ENCODE measurements at places on chromosomes 11 and 22.

DNA sequence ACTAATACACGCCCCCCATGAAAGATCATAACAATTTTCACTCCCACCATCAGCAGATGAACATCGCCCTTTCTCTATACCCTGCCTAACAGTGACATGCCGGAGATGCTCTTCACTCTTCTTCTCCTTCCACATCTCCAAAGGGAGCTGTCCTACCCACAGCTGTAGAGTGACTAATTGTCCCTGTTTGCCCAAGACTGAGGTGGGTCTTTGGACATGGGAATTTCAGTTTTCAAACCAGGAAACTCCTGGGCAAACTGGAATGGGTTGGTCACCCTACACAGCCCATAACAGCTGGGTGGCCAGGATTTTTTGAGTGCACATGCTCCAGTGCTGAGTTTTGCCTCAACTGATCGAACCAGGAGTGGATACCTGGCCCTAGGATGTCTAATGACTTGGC, 90.6 kb upstream of the TIMP3 start:
- DNase-seq = no peak

DNA sequence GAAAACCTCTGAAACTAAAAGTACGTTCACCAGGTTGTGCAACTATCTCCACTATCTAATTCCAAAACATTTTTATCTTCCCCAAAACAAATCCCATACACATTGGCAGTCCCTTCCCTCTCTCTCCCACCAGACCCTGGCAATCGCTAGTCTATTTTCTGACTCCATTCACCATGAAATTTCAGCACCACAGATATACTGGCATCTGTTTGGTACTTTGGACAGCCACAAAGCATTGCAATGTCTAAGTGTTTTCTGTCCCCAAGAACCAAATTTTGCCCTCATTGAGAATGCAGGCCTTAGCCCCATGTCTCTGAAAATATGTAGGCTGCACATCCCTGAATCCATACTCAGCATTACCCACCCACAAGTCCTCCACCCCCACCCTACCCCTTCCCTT, 28.0 kb upstream of the KCNJ11 start:
- no peak for DNase-seq

DNA sequence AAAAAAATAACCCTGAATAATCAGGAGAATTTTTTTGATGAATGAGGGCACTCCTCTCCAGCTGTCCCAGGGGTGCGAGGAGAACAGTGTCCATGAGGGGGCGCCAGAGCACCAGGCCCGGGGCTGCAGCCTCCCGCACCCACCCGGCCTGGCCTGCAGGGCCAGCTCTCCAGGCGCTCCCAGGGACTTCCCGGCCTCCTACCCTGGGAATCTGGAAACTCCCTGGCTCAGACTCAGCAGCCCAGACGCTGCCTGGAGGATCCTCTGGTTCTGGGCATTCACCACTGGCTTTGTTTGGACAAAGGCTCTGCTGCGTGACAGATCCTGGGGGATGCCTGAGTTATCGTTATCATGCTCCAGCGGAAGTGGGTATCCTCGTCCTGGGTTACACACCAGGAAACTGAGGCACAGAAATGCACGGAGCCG, 31.0 kb downstream of the MCM5 start:
- peak; percentile 37 for DNase-seq

DNA sequence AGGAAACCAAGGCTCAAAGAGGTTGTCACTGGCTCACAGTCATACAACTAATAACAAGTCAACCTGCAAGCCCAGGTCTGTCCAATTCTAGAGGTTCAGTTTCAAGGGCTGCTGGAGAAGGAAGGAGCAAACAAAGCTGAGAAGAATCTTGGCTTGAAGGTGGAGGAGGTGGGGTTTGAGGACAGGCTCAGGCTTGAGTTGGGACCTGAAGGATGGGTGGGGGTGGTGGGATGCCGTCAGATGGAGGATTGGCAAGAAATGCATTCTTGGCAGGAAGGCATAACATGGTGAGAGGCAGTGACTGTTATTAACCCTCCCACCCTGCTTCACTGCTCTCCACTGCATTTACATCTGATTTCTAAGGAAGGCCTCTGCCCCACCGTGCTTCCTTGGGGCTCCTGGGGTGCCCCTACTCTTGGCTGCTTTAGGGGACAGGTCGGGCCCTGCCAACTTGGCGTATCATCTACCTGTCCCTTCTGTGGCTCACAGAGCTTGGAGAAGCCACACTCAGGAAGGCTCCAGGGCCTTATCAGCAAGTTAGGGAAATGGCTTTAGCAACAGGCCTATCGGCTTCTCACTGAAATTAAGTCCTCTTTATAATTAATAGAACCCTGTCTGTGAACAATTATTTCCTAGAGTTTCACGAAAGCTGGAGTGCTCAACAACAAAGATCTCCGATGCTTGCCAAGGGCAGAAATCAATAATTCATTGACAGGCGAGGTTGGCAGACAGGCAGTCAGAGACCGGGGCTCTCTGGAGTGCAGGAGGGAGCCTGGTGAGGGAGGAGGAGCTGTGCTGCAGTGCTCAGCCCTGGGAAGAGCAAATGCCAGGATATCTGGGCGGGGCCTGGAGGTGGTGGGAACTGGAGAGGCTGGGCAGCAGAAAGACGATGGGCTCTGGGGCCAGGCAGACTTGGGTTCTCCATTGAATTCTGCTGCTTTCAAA, 84.9 kb upstream of the NARS2 start:
- DNase-seq = no peak

GRCh38 chr11:66541892-66542291, 4.0 kb downstream of the ZDHHC24 start:
- no peak for DNase-seq

DNA sequence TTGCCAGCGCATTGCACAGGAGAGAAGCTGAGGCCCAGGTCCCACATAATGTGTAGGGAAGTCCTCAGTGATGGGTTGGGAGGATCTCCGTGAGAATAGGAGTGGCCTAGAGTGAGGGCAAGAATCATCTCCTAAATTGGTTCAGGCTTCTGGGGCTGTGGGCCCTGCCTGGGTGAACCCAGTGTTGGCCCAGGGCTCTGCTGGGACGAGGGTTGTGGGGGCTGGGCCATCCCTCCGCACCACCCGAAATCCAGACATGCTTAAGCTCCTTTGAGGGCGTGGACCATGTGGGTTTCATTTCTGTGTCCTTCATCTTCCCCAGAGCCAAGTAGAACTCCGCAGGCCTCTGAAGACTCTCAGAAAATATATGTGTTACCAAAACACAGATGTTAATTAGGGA, 3.7 kb downstream of the MICALL1 start:
- no peak for DNase-seq

DNA sequence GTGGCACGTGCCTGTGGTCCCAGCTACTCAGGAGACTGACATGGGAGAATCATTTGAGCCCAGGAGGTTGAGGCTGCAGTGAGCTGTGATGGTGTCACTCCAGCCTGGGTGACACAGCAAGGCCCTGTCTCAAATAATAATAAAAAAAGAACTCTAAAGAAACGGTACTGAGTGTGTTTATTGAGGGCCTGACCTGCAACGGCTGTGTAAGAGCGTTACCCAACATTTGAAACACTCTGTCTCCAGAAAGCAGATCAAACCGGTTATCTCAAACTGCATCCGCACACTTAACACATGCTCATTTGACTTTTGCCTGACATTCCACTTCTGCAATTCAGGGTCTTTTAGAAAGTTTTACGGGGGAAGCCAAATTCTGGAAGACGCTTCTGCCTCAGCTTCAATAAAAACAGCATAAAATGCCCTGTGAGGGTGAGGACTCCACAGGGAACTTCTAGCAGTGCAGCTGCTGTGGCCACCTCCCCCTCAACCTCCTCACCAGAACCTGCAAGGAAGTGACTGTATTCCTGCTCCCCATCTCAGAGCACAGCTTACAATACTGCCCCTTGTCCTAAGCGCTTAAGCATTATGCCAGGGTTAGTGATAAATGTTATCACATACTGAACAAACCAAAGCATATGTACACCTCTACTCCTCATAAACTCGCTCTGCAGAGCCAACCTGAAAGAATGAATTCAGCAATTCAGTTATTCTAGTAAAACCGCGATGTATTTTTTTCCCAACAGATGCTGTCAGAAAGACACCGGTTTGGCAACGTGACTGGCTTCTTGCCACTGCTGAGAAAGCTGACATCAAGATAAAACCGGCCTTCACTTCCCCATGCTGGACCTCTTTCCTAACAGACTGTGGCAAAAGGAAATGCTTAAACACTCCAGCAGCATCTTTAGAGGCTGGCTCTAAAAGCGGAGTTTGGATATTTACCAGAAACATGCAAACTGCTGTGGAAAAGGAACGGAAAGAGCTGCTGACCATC, 52.2 kb downstream of the PRDM10 start:
- no peak for DNase-seq

DNA sequence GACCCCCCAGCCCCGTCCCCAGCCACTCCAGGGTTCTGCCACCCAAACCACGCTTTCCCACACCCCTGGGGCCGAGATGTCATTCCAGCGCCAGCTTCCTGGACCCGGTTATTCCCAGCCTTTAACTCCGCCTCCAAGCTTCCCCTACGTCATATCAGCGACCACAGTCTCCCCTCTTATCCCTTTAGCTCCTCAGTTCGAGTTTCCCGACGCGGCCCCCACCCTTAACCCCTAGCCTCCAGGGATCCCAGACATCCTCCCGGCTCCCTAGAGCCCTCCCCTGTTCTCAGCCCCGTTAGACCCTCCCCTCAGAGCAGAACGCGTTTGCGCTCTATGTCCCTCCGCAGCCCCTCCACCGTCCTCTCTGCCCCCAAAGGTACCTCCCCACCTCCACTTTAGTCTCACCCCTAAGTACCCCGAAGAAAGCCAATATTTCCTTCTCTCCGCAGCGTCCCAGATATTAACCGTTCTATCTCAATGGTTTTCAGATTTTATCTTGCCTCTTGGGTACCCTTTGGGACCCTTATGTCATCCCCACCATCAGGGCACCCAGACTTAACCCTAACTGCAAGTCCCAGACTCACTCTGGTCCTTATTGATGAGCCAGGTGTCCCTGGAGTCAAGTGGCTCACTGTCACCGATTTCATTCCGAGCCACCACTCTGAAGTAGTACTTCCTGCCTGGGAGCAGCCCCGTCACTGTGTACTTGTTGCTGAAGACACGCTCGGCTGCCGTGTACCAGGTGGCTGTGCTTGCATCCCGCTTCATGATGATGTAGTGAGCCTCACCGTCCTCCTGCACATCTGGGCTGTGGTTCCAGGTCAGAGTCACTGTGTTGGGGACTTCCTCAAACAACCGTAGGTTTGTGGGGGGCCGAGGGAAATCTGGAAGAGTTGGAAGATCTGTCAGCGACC, 8.0 kb downstream of the TMEM86A start:
- no peak for DNase-seq

DNA sequence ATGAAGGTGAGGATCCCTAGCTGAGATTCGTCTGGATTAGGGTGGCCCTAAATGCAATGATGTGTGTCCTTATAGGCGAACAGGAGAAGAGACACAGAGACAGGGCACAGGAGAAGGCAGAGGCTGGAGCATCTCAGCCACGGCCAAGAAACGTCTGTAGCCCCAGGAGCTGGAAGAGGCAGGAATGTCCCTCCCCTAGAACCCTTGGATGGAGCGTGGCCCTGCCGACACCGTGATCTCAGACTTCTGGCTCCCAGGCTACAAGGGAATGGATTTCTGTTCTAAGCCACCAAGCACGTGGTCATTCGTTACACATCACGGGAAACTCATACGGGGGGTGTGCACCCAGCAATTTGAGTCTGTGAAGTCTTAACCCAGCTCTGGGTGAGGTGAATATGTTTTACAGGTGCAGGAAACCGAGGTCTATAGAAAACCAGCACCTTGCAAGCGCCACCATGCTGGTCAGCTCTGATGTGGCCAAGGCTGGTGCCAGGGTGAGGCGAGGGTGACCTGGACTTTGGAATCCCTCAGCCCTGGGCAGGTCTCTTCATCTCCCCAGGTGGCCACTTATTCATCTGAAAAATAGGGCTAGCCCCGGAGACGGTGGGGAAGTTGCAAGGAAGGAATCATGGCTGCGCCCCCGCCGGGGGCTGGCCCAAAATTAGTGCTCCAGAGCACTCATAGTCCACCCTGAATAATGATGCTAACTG, 89.5 kb upstream of the FGF3 start:
- DNase-seq = no peak

GRCh38 chr22:22058633-22059290, 76.2 kb upstream of the TOP3B start:
- DNase-seq = no peak

DNA sequence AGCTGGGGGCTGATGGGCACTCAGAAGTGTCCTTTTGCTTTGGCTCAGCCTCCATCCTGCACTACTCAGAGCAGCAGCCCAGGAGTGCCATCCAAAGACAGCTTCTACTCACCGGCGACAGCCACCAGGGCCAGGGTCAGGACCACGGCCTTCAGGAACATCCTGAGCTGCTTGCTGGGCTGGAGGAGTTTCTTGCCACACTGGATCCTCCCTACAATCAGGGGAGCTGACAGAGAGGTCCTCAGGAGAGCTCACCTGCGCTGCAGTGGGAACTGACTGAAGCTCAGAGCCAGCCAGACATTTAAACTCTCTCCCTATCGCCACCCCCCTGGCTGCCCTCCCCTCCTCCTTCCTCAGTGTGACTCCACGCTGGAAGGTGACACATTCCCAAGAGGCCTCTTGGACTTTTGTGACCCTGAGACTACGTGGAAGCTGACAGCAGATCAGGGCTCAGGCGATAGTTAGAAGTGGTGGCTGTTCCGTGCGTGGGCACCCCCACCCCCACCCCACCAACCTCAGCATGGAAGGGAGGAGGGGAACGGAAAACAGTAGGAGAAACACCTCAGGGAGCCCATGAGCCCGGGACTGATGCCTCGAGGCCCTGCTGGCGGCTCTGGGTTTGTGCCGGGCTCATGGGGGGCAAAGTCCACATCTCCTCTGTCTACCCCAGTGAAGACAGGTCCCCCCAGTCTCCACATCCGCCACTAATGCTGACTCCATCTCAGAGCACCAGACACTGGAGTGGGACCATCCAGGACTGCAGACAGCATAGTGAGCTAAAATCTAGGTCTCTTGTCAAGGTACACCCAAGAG, at the start of gene APOA4:
APOA4 (minus strand) TSS at position 274 of the 813 bp plus-strand sequence; CDS start at position 161, 113 bp downstream.
- DNase-seq = no peak

GRCh38 chr11:44957040-44957515, 6.4 kb upstream of the TP53I11 start:
- DNase-seq = no peak

DNA sequence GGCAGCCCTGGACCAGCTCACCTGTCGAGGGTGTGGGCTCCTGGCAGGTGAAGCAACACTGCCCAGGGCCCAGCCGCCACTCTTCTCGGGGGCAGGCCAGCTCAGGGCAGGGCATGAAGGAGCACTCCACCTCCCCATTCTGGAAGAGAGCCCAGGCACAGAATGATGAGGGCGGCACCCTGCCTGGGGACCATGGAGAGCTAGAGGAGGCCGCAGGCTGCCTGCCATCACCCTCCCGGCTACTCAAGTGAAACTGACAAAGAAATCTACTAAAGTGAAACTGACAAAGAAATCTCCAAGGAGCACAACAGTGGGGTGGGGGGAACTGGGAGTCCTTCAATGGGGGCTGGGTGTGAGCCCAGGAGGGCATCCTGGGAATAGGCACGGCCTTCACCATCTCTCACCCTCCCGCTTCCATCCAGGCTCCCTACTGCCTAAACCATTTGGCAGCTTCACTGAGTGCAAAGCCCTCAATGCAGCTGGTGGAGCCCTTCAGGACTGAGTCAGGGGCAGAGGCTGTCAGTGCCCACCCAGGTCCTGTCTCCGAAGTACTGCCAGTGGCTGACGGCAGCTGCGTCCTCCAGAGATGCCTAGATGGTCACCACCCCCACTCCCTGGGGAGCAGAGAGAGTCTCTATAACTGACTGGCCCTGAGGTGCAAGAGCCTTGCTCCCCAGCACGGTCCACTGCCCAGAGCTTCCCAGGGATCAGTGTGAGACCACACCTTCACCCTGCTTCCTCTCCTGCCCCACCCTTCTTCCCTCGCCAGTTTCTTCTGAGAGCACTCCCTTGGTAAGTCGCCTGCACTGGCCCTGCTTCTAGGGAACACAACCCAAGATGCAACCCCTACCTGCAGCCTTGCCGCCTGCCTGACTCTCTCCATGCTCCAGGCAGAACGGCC, 21.7 kb downstream of the VWCE start:
- DNase-seq = no peak

Data from GM06990 (cell line).